ENCODE measurements at places on chromosomes 12 and 14.

DNA sequence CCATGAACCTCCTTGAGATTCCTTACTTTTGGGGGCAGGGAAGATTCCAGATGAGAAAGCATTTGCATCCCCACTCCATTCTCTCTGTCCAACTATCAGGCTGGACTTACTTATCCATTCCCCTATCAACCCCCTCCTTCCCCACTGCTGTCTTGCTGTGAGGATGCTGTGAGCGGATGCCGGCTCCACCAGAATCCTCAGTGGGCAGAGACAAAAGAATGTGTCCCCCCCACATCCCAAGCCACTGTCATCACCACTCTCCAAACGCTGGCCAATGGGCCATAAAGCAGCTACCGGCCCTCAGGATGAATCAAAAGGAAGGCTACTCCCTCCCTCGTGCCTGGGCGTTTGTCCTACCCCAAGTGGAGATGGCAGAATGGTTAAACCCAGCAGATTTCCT is 173.0 kb upstream of the NTF3 start:
- DNase-seq: no peak

DNA sequence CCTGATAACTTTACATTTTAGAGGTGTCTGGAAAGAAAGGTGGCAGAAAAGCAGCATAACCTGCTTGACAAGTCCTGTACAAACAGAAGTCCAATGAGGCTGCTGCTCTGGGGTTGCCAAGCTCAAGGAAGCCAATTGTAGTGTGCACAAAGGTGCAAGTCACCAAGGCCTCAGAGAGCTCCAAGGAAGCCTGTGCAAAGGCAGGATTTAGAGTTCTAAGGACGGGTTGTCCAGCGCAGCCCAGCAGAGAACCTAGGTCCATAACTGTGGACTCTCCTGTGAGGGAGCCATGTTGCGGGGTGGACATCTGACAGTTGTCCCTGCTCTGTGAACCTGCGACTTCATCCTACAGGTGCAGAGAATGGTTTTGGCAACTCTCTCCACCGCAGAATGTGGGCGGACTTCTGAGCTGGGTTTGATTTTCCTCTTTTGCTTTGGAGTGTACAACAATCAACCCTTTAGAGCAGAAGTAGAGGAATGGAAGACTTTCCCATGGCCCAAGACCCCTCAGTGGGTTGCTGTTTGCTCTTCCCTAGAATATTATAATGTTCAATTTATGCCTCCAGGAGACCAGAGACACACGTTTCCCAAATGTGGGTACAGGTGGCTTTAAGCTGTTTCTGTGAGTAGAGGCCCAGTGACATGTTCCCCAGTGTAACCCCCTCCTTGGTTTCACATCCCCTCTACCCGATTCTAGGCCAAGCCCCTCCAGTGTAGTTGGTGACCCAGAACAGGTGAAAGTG is 81.0 kb downstream of the ETV6 start:
- no peak for DNase-seq

- DNase-seq: no peak
Measured at GRCh38 chr12:84841591-84841990, 71.0 kb downstream of the SLC6A15 start.

- DNase-seq: no peak
Measured at GRCh38 chr14:53570411-53571387, 385.9 kb downstream of the BMP4 start.

- DNase-seq: no peak
Measured at GRCh38 chr14:26851793-26852192, 254.0 kb upstream of the NOVA1 start.

- DNase-seq: no peak
Measured at GRCh38 chr14:104974665-104975390, 3.3 kb downstream of the AHNAK2 start.

DNA sequence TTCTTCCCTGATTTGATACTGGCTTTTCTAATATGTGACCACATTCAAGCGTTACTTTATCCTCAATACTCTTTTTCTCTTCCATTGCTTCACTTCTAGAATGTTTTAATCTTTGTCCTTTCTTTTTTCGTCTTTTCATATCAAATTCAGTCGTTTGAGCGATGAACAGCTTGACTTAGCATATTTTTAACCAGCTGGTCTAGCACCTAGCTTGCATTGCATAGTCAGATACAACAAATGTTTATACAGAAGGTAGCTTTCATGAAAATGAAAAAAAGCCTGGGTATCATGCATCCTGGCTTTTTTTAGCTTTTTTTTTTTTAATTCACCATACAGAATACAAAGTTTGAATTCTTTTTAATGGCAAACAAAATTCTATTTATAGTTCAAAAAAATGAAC is 1.2 kb downstream of the SOX5 start:
- no peak for DNase-seq

DNA sequence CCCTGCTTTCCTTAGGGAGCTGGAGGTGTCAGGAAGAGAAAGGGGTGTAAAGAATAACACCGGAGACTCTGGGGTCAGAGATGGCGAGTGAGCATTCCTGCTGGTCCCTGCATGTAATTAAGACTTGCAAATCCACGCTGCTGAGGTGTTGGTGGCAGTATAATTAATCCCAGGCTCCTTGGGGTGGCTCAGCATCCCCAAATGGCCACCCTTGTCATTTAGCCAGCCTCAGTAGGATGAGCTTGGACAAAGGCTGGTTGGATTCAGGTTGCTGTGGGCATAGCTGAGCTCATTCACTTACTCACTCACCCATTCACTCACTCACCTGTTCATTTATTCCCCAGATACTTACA is 174.4 kb upstream of the RPH3A start:
- no peak for DNase-seq

GRCh38 chr14:94317259-94317658 is 5.9 kb downstream of the SERPINA6 start:
- no peak for DNase-seq

DNA sequence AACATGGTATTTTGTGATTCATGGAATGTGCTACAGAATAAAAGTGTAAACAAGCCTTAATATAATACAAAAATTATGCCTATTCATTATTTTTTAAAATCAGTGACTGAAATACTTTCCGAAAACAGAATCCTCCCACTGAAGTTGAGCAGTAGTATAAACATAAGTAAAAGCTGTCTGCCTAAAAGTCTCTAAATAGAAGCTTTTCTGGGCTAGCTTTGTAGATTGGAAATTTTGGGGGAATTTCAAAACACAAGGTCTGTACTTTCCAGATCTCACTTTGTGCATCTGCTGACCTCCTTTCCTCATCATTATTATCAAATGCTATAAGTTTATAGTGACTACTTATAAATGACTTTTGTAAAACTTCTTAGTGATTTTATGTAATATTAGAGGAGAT is 80.4 kb upstream of the TRHDE start:
- no peak for DNase-seq

Measured in T-helper 22 cell (primary cell).